ENCODE measurements at places on chromosomes 7 and 10.
A peak's percentile ranks its signal among the peaks of the same experiment; 100 is the strongest.

- no peak for DNase-seq
These were observed 1361.7 kb downstream of the XPNPEP1 start for GRCh38 chr10:108561649-108562048.

GRCh38 chr10:58268454-58268945 lies 462 bp upstream of the CISD1 start:
- no peak for DNase-seq

- DNase-seq: peak; percentile 79
These were observed 226.4 kb downstream of the TWIST1 start for GRCh38 chr7:18890885-18891621.

DNA sequence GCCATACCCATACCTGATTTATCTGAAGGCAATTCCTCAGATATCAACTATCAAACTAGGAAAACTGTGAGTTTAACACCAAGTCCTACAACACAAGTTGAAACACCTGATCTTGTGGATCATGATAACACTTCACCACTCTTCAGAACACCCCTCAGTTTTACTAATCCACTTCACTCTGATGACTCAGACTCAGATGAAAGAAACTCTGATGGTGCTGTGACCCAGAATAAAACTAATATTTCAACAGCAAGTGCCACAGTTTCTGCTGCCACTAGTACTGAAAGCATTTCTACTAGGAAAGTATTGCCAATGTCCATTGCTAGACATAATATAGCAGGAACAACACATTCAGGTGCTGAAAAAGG lies 69.0 kb upstream of the RSBN1L start:
- no peak for DNase-seq

DNA sequence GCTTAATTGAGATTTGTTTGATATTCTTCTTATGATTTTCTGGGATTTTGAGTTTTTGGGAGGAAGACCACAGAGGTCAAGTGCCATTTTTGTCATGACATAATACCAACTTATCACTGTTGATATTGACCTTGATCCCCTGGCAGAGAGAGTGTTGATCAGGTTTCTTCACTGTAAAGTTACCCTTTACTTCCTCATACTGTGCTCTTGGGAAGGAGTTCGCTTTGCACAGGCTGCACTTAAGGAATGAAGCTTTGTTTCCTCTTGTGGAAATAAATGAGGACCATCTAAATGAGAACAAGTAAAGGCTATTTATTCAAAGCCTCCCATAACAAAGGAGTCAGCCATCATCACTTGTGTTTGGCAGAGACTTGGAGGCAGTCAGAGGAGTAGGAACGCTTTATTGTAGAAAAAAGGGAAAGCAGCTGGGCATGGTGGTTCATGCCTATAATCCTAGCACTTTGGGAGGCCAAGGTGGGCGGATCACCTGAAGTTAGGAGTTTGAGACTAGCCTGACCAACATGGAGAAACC lies 16.1 kb downstream of the ST7 start:
- DNase-seq: no peak

- no peak for DNase-seq
These were observed 541.5 kb upstream of the C7orf33 start for GRCh38 chr7:148049068-148049467.
